Osteoblast (primary cell): ENCODE measurements at places on chromosomes 1 and 21. TPM values are rescaled to one million over a fixed set of nuclear protein-coding genes. Genes with fewer than 3 reads are reported as not detected.

Gene FNDC5
- total RNA-seq: 0.36 TPM in 1 of 2 replicates, not detected in the other

Gene NOC2L
- 47.7 and 47.8 TPM in 2 replicates for total RNA-seq

Gene NR1I3
- total RNA-seq: not detected in 2 replicates

Gene SAMD13
- total RNA-seq: under 0.01 and 0.29 TPM in 2 replicates

Gene LGALS8
- 79.6 and 86.9 TPM in 2 replicates for total RNA-seq

Gene CRNN
- not detected in 2 replicates for total RNA-seq

Gene TAS1R1
- under 0.01 and 0.29 TPM in 2 replicates for total RNA-seq

Gene CYB561D1
- total RNA-seq: 6.5 and 10.5 TPM in 2 replicates

Gene CRYBG2
- not detected in 2 replicates for total RNA-seq

Gene WDR64
- not detected in 2 replicates for total RNA-seq

Gene RCAN1
- 99.6 and 103 TPM in 2 replicates for total RNA-seq

Gene TENT5C
- total RNA-seq: 0.36 and 0.59 TPM in 2 replicates

Gene GNAT2
- 0.29 and 0.72 TPM in 2 replicates for total RNA-seq

Gene ANKRD35
- 1.4 and 2.1 TPM in 2 replicates for total RNA-seq

Gene OR2T3
- total RNA-seq: not detected in 2 replicates

Gene IGSF9
- total RNA-seq: under 0.01 TPM in 2 replicates

- no peak for DNase-seq
These were observed 17.1 kb upstream of the UBL4B start for GRCh38 chr1:110094931-110095654.

DNA sequence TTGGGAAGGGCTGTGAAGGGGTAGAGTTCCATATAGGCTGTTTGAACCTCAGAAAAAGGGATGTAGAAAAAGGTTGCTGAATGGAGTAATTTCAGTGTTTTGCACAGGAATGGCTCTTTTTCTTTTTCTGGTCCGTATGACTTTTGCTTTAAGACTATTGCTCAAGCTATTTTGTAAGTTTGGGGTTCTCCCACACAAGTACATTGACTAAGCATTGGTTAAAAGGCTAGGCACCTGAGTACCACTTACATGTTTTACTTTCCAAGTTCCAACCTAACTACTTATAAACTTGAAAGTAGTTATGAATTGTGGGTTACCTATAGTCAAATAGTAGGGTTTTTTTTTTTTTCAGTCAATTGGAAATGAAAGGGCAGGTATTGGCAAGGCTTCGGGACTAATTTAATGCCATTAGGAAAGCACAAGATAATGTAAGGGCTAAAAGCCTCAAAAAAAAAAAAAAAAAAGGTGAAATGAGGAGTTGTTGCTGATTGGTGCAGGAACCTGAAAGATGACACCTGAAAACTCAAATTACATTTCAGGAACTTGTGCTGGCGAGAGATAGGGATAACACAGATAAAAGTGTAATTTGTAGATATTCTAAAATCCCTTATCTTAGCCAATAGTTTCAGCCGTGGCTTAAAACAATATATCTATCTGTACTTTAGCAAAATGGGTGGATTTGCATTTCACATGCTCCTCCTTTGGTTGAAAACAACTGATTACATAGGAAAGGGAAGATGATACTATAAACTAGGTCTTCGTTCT, 209.5 kb downstream of the RPS6KC1 start:
- DNase-seq: no peak

GRCh38 chr1:221170171-221170570, 290.9 kb downstream of the HLX start:
- no peak for DNase-seq

GRCh38 chr1:52153898-52154297, 12.0 kb downstream of the ZFYVE9 start:
- no peak for DNase-seq

- DNase-seq: peak; percentile 93
These were observed at the start of gene AVPR1B for GRCh38 chr1:206117151-206117948. Gene AVPR1B (minus strand): TSS chr1:206117388. CDS start chr1:206116890, 498 bp downstream.

DNA sequence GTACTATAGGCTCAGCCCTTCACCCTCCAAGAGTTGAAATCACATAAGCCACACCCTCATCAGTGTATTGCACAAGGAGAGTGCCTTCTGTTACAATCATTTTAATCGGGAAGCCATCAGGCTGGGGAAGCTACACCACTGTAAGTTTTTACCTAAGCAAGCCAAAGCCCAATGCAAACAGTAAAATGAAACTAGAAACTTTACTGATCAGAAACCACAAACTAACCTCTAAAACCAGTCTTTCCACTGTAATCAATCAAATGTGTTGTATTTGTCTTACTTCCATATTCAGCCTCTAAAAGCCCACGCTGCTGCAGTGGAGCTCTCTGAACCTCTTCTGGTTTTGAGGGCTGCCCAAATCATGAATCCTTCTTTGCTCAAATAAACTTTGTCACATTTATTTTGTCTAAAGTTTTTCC, 26.2 kb downstream of the CAPN8 start:
- DNase-seq: no peak

DNA sequence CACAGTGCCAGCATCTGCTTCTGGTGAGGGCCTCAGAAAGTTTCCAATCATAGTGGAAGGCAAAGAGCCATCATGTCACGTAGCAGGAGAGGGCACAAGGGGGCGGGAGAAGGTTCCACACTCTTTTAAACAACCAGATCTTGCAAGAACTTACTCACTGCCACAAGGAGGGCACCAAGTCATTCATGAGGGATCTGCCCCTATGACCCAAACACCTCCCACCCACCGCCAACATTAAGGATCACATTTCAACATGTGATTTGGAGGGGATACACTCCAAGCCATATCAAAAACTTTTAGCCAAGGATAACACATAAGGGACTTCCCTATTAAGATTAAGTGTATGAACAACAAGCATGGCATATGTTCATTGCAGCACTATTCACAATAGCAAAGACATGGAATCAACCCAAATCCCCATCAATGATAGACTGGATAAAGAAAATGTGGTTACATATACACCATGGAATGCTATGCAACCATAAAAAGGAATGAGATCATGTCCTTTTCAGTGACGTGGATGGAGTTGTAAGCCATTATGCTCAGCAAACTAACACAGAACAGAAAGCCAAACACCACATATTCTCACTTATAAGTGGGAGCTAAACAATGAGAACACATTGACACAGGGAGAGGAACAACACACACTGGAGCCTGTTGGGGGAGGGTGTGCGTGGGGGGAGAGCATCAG, 19.9 kb upstream of the SLC35F3 start:
- DNase-seq: no peak

DNA sequence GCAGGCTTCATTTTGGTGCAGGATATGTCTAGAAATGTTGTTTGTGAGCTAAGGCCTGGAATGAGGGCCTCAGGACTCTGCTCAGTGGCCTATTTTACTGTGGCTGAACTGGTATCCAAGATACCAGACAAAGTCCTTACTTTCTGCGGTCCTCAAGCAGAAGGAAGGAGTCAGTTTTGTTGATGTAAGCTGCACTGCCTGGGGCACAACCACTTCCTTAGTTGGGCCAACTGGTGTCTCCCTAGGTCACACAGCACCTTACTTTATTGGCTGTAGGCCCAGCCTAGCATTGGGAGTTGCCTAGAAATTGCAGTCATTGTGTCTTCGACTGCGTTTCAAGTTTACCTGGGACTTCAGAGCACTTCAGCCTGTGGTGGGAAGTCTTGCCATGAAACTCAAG, 1322.7 kb downstream of the AMY1C start:
- no peak for DNase-seq

DNA sequence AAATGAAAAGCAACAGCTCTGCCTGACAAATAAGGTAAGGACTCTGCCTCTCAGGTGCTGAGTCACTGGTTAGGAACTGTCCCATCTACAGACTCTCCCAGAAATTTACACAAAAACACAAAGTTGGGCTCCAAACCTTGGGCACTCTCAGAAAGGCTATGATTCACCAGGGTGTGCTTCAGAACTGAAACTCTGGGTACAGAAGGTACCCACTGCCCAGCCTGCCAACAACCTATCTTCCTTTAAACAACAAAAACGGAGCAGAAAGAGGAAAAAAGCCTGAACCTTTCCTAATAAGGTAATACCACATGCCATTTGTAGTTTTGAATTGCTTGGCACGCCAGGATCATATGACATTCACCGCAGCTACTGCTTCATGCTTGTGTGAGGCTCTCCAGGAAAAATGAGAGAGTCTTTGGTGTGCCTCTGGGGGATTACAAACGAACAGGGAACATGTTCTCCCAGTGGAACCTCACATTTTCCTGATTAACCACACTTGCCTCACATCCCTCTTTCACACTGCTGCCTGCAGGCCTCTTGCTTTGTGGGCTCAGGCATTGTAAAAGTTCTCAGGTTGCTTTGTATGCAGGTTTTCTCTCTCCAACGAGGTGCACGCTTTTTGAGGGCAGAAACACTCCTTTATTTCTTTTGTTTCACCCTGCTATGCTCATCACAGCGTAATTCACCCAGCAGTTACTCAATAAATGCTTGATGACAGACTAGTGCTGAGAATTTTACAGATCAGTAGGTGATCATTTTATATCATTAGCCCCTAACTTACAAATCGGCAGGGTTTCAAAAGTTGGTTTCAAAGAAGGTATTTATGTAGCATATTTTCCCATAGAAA, 65.1 kb downstream of the GADD45A start:
- DNase-seq: no peak

- peak; percentile 11 for DNase-seq
These were observed 42.0 kb upstream of the MTF1 start for GRCh38 chr1:37901191-37901892.

DNA sequence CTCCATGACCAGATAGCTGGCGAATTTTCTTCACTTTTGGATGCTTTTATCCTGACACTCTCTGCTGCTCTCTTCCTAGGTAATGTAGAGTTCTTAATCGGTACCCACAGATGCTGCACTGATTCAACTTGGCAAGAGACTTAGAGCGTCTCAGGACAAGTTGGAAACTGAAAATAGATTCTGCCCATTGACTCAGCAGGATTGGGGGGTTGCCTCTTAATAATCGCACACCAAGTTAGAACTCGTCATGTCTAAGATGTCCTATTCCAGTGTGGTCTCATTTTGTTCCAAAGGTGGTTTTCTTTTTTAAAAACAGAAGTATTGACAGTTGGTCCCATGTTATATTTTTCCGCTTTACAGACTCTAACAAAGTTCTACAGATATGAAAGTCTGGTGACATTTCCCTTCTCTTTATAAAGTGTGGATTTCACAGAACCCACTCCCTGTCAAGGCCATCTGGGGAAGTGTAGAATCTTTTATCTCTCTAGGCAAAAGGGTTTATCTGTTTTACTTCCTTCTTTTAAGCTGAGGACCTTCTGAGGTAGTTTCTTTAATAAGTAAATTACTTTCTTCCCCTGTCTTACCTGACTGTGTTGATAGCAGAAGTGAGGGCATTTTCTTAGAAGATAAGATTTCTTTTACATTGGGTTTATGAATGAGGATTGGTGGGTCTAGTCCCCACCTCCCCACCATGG, 12.1 kb upstream of the DIPK1A start:
- no peak for DNase-seq

DNA sequence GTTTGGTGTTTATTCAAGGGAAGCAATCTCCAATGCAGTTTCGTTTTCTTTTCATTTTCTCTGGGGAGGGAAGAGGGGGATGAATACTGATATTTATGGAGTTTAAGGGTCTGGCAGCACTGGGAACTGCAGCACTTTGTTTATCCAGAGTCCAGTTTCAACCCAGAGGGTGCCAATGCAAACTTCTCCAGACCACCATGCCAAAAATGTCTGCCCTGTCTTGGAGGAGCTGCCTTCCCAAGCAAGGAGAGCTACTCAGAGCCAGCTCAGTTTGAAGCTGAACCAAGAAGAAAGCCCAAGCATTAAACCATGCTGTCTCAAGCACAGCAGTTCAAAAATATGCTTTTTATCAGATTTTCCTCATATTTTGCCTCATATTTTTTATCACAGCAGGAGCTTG, 589.7 kb downstream of the LMO4 start:
- DNase-seq: no peak

- DNase-seq: no peak
These were observed 109.0 kb downstream of the NGF start for GRCh38 chr1:115229016-115229415.

GRCh38 chr1:20308569-20308968, 17.9 kb downstream of the VWA5B1 start:
- DNase-seq: peak; percentile 36

DNA sequence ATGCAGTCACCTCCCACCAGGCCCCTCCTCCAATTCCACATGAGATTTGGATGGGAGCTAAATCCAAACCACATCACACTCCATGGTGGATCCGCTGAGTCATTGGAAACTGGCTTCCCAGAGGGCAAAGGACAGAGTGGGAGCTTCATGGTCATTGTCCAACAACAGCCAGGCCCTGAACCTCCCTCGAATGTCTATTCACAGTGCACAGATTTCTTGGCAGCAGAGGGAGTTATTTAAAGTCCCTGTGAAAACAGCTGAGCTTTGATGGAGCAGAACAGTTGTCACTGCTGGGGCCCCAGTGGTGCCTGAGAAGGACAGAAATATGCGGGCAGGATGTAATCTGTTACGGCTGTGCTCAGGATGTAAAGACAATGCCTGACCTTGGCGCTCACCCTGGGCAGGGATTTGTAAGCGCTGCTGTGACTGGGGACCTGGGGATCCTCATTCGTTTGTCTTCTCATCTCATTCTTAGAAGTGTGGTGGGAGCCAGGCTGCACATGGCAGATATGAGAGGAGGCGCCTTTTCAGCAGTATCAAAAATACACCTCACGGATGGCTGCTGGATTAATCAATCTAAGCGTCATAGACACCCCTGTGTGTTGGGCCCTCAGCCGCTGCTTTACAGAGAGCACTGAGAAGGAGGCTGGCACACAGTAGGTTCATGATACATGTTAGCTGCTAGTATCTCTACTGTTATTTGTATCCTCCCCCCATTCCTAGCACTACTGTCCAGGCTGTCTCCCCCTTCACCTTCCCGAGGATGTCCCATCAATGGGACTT, 439.4 kb downstream of the PTPRU start:
- peak; percentile 65 for DNase-seq

- peak; percentile 87 for DNase-seq
These were observed 10.1 kb downstream of the VANGL2 start for GRCh38 chr1:160410406-160411005.

GRCh38 chr1:7109901-7110300, 324.6 kb downstream of the CAMTA1 start:
- DNase-seq: no peak

- no peak for DNase-seq
These were observed 117.4 kb downstream of the MRPS6 start for GRCh38 chr21:34190576-34191321.

DNA sequence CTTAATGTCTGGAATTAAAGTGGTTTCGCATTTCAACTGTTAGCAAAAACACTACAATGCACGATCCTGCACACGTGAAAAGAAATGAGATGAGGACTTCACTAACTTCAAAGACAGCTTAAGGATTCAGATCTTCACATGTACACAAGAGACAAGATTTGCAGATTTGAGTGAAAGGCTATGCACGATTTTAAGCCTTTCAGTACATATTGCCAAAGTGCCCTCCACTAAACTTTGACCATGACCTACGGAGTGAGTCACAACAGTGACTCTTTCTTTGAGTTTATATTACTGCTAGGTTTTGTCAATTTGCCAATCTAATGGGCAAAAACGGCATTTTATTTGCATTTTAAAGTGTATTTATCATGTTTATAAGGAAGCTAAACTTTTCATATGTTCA, 41.2 kb upstream of the CR1L start:
- no peak for DNase-seq

- DNase-seq: no peak
These were observed 64.3 kb downstream of the FASLG start for GRCh38 chr1:172723251-172723650.

GRCh38 chr1:118023199-118023598, 93.7 kb downstream of the WDR3 start:
- no peak for DNase-seq

GRCh38 chr1:21703318-21703963, 34.3 kb upstream of the RAP1GAP start:
- DNase-seq: no peak
